Activated naive CD8-positive, alpha-beta T cell treated with anti-CD3 and anti-CD28 coated beads, Interleukin-2, amount 50 U/mL, for 24 hours (primary cell): ENCODE measurements at places on chromosomes 1 and 21.

GRCh38 chr1:58038574-58038973 is 508.0 kb downstream of the OMA1 start:
- no peak overlapping the region for H3K27ac ChIP-seq
- DNase-seq, result no peak
- H3K36me3 ChIP-seq, result no peaks in the 10 kb centered on the region
- H3K4me3 ChIP-seq, result no peak overlapping the region
- peaks cover 6% of the 10 kb centered on the region for H3K27me3 ChIP-seq

DNA sequence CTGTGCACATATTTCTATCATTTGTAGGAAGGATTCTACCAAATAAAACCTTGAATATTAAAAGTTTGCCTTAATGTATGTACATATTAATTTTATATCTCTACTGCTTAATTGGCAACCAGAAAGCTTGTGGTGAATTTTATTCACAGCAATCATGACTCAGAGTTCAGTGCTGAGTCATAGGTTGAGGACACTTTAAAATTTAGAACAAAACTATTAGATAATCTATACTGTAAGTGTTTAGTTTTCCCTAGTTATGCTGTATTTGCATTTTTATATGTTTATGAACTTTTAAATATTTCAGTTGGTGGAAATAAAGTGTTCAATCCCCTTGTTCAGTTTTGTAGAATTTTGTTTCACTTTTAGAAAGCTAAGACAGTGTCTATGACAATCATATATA is 841.5 kb downstream of the KCNT2 start:
- no peaks in the 10 kb centered on the region for H3K27me3 ChIP-seq
- H3K4me3 ChIP-seq, result no peak overlapping the region
- no peaks in the 10 kb centered on the region for H3K36me3 ChIP-seq
- H3K27ac ChIP-seq, result no peak overlapping the region

- H3K4me1 ChIP-seq, result peaks cover 15% of the 10 kb centered on the region
- H3K36me3 ChIP-seq, result no peaks in the 10 kb centered on the region
- no peaks in the 10 kb centered on the region for H3K27me3 ChIP-seq
- H3K4me3 ChIP-seq, result no peak overlapping the region
- no peak overlapping the region for H3K27ac ChIP-seq
- DNase-seq, result no peak
Observed at GRCh38 chr1:166083887-166084286, 82.9 kb downstream of the FAM78B start.

DNA sequence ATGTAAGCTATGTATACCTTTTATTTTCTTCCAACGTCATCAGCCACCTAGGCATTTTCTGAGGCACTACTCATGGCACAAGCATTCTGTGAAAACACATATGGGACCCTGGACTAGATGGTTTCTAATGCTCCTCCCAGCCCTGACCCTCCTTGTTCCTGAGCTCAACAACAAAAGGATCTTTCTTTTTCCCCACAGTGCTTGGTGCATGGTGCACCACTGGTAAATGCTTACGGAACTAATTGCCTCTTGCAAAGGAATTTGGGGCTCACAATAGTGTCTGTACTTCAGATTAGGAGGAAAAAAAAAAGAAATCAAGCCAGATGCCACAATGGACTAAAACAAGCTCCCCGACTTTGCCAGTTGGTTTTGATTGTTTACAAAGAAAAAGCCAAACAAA is 390.5 kb downstream of the PLPP3 start:
- no peaks in the 10 kb centered on the region for H3K4me1 ChIP-seq
- no peak for DNase-seq
- no peaks in the 10 kb centered on the region for H3K36me3 ChIP-seq

DNA sequence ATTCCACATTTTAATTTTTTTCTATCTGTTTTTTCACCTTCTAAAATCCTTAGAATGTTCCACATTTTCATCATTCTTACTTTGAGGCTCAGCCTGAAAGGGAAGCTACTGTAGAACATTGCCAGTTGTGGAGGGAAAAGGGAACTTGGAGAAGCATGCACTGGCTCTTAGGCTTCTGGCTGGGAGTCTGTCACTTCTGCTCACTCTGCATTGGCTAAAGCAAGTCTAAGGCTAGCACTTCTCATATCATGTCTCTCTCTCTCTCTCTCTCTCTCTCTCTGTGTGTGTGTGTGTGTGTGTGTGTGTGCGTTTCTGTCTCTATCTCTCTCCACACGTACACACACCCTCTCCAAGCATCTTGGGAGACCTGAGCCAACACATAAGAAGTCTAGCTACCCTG is 49.6 kb upstream of the ADAR start:
- no peaks in the 10 kb centered on the region for H3K36me3 ChIP-seq
- H3K27ac ChIP-seq, result no peak overlapping the region
- no peak overlapping the region for H3K4me3 ChIP-seq
- DNase-seq, result no peak
- no peaks in the 10 kb centered on the region for H3K4me1 ChIP-seq

DNA sequence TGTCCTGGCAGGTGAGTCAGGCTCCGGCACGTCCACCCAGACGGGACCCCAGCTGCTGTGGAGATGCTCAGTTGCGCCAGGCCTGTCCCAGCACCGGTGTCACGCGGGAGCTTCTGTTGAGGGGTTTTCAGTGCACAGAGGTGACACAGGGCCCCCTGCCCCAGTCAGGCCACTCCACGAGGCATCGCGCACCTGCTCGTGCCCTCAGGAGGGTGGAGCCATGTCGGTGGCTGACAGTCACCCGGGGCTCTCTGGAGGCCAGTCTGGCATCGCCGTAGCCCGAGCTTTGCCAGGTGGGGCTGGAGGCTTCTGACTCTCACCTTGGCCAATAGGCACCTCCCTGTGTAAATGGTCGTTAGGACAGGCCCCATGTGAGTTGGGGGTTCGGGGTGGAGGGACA is 11.1 kb downstream of the TMEM240 start:
- no peak overlapping the region for H3K4me3 ChIP-seq
- H3K27ac ChIP-seq, result no peak overlapping the region
- H3K27me3 ChIP-seq, result no peaks in the 10 kb centered on the region

- no peaks in the 10 kb centered on the region for H3K27me3 ChIP-seq
- H3K4me1 ChIP-seq, result no peaks in the 10 kb centered on the region
- DNase-seq, result no peak
- peaks cover 26% of the 10 kb centered on the region for H3K36me3 ChIP-seq
Observed at GRCh38 chr21:41847066-41847804, 31.9 kb downstream of the PRDM15 start.

DNA sequence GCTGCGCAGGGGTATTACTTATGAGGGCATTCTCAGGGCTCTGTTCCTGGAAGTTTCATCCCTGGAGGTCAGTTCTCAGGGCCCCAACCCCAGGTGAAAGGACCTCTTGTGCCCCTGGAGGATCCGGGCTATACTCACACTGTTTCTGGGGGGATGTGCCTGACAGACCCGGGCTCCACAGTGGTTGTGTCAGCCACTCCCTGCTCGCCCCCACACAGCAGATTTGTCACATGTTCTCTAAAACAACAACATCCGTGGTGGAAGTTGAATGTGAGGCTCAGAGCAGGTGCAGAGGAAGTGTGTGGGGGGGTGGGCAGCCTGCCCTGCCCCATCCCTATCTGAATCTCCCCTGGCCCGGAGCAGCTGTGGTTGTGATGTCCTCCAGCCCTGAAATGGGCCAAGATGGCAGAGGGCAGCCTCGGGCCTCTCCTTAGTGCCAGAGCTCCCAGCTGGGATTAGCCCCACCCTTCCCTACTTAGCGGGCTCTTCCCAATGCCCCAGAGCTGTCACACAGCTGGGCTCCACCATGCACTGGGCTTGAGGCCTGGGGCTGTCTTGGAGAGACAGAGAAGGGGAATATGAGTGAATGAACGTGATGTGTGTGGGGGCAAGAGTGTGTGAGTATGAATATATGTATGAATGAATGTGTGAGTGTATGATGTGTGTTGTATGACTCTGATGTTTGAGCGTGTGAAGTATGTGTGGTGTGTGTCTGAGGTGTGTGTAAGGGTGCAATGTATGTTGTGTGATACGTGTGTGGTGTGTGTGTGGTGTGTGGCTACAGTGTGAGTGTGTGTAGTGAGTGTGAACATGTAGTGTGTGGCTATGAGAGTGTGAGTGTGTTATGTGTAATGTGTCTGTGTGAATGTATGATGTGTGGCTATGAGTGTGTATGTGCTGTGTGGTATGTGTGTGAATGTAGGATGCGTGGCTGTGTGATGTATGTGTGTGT is 1.5 kb upstream of the FCMR start:
- H3K27ac ChIP-seq, result no peak overlapping the region
- peaks cover 32% of the 10 kb centered on the region for H3K4me1 ChIP-seq
- no peak overlapping the region for H3K4me3 ChIP-seq

DNA sequence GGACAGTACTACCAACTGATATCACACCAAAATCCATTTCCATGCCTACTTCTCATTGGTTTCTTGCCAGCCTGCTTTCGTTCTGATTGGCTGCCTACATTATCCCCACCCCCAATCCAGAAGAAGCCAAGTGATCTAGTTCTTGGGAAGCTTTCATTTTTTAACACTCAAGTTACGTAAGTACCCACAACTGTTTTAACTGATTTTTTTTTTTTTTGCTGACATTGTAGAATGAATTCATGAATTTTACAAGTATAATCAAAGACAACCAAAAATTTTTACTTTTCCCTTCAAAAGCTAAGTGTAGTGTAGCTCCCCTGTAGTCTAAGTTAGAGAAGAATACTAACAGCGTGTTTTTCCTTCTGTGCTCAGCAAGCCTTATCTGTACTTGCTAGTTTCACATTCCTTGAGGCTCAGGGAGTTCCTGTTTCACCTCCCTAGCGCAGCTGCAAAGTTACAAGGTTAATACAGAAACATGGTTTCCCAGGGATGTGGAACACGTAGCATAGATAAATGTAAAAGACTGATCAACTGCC is at the start of gene SLC9C2:
Gene SLC9C2 (minus strand): TSS at position 17 of the 536 bp plus-strand sequence. CDS start 1,296 bp downstream, outside the sequence.
- H3K4me1 ChIP-seq, result peaks cover 2% of the 10 kb centered on the region
- DNase-seq, result no peak
- H3K27ac ChIP-seq, result no peak within 1 kb of the TSS
- H3K27me3 ChIP-seq, result no peaks in the 10 kb centered on the region
- no peak within 1 kb of the TSS for H3K4me3 ChIP-seq
